ENCODE measurements at places on chromosomes 3 and 15. TPM values are rescaled to one million over a fixed set of nuclear protein-coding genes. Genes with fewer than 3 reads are reported as not detected.

GRCh38 chr15:59689626-59690236, 611 bp upstream of the BNIP2 start:
- peak overlapping the region; percentile 89 for H3K4me3 ChIP-seq
- peaks cover 27% of the 10 kb centered on the region for H3K4me1 ChIP-seq
- no peaks in the 10 kb centered on the region for H3K36me3 ChIP-seq

Gene SPTBN5
- 1.3 TPM for total RNA-seq

DNA sequence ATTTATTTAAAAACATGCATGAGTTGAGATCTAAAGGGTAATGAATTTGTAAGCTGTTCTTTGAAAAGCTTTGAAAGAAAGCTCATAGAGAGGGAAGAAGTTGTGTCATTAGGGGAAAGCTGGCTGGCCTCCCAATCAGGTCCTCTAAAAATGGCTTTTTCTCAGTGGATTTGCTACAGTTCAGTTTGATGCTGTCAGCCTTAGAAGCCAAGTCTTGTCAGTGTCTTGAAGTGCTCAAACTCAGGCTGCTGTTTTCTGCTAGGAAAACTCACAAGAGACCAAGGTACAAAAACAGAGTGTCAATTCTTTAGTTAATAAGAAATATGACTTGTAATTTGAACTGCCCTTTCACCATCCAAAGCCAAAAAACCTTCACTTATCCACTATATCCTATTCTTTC, 243.8 kb downstream of the OTOL1 start:
- no peaks in the 10 kb centered on the region for H3K4me1 ChIP-seq
- no peaks in the 10 kb centered on the region for H3K36me3 ChIP-seq
- no peak overlapping the region for H3K4me3 ChIP-seq
- H3K27ac ChIP-seq = no peak overlapping the region
- no peak for DNase-seq

Gene THRB
- total RNA-seq = 65.6 TPM

Gene KBTBD8
- total RNA-seq = 0.54 TPM

Gene SCG5
- total RNA-seq = 2.4 TPM

Gene DLEC1
- total RNA-seq = 0.35 TPM

GRCh38 chr3:13878281-13879101, 1.4 kb downstream of the WNT7A start:
- H3K4me3 ChIP-seq = peak overlapping the region; percentile 63
- no peaks in the 10 kb centered on the region for H3K36me3 ChIP-seq
- H3K27me3 ChIP-seq = no peaks in the 10 kb centered on the region
- no peak for DNase-seq
- no peak overlapping the region for H3K27ac ChIP-seq

DNA sequence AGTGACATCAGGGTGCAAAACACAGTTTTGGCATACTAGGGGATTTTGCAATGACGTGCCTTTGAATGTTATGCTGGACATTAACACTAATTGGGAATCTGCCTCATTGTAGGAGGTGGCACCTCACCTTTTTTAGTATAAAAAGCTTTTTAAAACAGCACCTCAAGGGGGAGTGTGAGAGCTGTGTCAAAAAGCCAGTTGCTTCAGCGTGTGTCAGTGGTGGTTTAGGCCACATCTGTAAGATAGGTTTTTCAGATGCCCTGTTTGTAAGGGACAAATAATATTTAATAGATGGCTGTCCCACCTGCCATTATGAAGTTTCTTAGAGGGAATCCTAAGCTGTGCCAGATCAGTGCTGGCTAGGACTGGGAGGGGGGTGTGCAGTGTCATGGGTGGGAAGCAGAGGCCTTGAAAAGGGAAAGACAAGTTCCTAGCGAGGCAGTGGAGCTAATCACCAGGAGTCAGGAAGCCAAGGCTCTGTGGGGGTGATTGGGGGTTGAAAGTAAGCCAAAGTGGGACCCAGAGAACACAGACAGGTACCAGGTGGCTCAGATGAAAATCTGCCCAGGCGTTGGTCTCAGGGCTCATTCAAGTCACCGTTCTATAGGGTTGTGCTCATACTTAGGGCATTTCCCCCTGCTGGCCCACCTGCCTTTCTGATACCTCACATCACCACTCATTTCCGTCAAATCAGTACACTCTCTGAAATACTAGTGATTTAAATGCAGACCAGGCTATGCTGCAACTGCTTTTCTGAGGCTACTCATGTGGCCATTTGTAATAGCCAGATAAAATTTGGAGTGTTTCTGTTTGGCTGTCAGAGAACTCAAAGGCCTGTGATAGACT, 120.5 kb downstream of the BBX start:
- no peak overlapping the region for H3K4me3 ChIP-seq
- H3K27ac ChIP-seq = no peak overlapping the region
- no peaks in the 10 kb centered on the region for H3K4me1 ChIP-seq
- no peak for DNase-seq
- H3K36me3 ChIP-seq = no peaks in the 10 kb centered on the region

Gene CISH
- total RNA-seq = 4.1 TPM

Gene SERPINI2
- not detected for total RNA-seq

DNA sequence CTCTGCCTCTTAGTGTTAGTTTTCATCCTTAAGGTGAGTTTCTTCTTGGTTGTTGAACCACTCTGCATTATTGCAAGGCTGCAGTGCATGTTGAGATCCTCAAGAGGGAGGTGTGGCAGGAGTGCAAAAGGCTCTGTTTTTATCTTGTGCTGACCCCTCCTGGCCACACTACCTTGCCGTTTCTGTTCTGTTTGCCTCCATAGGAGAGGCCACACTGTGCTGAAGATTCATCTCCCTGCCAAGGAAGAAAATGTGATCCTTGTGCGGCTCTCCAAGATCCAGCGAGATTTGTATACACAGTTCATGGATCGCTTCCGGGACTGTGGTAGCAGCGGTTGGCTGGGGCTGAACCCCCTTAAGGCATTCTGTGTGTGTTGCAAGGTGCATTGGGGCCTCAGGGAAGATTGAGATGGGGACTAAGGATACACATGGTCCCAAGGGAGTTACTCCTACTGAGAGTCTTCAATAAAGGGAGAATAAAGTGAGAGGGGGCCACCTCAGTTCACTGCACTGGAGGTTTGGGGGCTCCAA, 33.0 kb upstream of the TEX264 start:
- DNase-seq = no peak
- no peaks in the 10 kb centered on the region for H3K4me1 ChIP-seq
- H3K27me3 ChIP-seq = no peaks in the 10 kb centered on the region
- H3K4me3 ChIP-seq = no peak overlapping the region
- no peak overlapping the region for H3K27ac ChIP-seq

DNA sequence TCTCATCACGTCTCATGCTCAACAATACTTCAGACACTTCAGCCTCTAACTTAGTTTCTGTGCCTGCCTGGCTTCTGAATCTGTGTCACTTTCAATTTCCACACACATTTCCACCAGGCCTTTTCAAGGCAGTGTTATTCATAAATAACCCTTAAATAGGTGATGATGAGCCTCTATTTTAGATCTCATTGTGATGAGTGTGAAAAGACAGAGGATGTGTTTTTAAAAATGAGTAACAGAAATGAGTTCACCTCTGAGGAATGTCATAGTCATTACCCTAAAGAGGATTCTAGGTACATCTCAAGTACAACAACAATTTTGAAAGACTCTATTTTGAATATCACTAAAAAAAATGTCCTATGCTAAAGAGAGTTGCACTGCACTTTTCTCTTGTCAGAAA, 64.6 kb downstream of the STAC start:
- no peak overlapping the region for H3K27ac ChIP-seq
- DNase-seq = no peak
- no peaks in the 10 kb centered on the region for H3K36me3 ChIP-seq

Gene ANKUB1
- not detected for total RNA-seq

GRCh38 chr15:73851689-73852088, 21.7 kb upstream of the TBC1D21 start:
- DNase-seq = no peak
- H3K27me3 ChIP-seq = no peaks in the 10 kb centered on the region
- H3K27ac ChIP-seq = no peak overlapping the region
- no peaks in the 10 kb centered on the region for H3K36me3 ChIP-seq

Gene EHHADH
- 3.1 TPM for total RNA-seq

DNA sequence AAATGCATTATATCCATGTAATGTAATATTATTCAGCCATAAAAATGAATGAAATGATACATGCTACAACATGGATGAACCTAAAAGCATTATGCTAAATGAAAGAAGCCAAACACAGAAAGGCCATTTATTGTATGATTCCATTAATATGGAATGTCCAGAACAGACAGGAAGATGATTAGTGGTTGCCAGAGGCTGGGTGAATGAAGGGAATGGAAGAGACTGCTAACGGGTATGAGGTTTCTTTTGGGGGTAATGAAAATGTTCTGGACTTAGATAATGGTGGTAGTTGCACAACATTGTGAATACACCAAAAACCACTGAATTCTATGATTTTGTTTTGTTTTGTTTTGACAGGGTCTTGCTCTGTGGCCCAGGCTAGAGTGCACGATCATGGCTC, 61.6 kb upstream of the MAP4 start:
- no peak for DNase-seq
- H3K4me1 ChIP-seq = peaks cover 34% of the 10 kb centered on the region
- no peak overlapping the region for H3K4me3 ChIP-seq
- no peaks in the 10 kb centered on the region for H3K27me3 ChIP-seq
- no peak overlapping the region for H3K27ac ChIP-seq

Gene TRIM42
- total RNA-seq = not detected

DNA sequence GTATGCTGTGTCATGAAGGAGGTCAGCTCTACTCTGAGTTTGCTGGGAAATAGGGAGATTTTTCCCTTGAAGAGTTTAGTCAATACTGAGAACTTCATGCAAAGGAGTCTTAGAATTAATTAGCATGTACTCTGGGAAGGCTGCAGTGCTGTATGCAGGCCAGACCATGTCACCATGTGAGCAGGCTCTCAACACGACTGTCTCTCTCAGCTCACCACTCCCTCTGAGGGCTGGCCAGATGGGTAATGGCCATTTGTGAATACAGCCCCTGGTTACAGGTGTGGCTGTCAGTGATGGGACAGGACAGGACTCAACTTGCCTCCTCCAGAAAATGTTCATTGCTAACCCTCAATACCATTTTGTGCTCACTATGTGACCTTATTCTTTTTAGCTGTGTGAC, 5.1 kb upstream of the CERS3 start:
- DNase-seq = no peak
- H3K36me3 ChIP-seq = no peaks in the 10 kb centered on the region
- no peaks in the 10 kb centered on the region for H3K4me1 ChIP-seq

GRCh38 chr3:173529062-173529711, 131.6 kb downstream of the NLGN1 start:
- no peak for DNase-seq
- H3K4me3 ChIP-seq = no peak overlapping the region
- no peaks in the 10 kb centered on the region for H3K36me3 ChIP-seq
- H3K27ac ChIP-seq = no peak overlapping the region
- no peaks in the 10 kb centered on the region for H3K27me3 ChIP-seq
- no peaks in the 10 kb centered on the region for H3K4me1 ChIP-seq

DNA sequence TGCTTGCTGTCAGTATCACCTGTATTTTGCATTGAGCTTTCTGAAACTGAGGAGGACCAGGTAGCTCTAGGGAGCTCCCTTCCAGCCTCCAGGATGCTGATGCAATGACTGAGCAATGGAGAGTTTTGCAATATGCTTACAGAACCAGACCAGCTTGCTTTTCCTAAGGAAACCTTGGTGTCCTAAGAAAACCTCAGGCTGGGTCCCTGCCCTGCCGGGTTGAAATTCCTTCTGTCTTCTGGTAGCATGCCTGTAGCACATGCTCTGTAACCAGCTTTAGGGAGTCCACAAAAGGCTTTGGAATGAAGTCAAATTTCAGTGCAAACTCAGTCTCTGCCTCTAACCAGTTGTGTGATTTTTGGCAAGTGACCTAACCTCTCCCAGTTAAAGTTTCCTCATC, 65.8 kb upstream of the GSK3B start:
- H3K27ac ChIP-seq = peak overlapping the region; percentile 43
- no peaks in the 10 kb centered on the region for H3K36me3 ChIP-seq
- peaks cover 7% of the 10 kb centered on the region for H3K4me1 ChIP-seq
- H3K27me3 ChIP-seq = no peaks in the 10 kb centered on the region
- peak; percentile 48 for DNase-seq

GRCh38 chr15:95563634-95564033, 766.9 kb upstream of the NR2F2 start:
- peaks cover 7% of the 10 kb centered on the region for H3K4me1 ChIP-seq
- no peak for DNase-seq
- no peak overlapping the region for H3K4me3 ChIP-seq
- H3K36me3 ChIP-seq = no peaks in the 10 kb centered on the region
- H3K27ac ChIP-seq = no peak overlapping the region

DNA sequence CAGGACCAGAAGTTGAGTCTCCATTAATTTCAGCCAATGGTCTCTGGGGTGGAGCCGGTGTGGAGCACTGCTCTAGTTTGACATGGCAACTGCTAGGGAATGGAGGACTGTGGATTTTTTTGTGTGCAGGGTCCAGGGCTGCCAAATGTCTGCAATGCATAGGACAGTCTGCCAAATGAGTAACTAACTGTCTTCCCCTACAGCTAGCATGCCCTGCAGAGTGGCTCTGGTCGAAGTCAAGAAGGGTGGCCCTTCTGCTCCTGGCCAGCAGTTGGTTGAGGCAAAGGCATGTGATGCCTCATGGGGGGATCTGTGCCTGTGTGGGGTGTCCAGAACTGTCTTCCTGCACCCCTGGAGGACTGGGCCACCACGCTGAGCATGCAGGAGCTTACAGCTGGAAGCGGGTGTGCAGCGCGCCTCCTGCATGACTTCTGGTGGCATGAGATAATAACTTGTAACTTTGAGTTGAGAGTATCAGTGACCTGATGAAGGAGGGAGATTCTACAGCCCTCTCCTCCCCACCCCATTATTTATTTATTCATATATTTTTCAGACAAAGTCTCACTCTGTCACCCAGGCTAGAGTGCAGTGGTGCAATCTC, 4.6 kb downstream of the TPRA1 start:
- no peak for DNase-seq
- peaks cover 20% of the 10 kb centered on the region for H3K4me1 ChIP-seq
- H3K27ac ChIP-seq = no peak overlapping the region
- H3K36me3 ChIP-seq = no peaks in the 10 kb centered on the region
- H3K4me3 ChIP-seq = no peak overlapping the region

GRCh38 chr15:29792426-29793159, 29.7 kb downstream of the TJP1 start:
- no peak for DNase-seq
- no peak overlapping the region for H3K4me3 ChIP-seq
- H3K27me3 ChIP-seq = no peaks in the 10 kb centered on the region
- H3K27ac ChIP-seq = no peak overlapping the region

- H3K27me3 ChIP-seq = no peaks in the 10 kb centered on the region
- no peak for DNase-seq
- no peak overlapping the region for H3K4me3 ChIP-seq
- H3K4me1 ChIP-seq = peaks cover 22% of the 10 kb centered on the region
- no peaks in the 10 kb centered on the region for H3K36me3 ChIP-seq
Measured at GRCh38 chr15:63987796-63988378, 58.4 kb downstream of the DAPK2 start.

GRCh38 chr3:35523838-35524237, 115.5 kb upstream of the ARPP21 start:
- H3K4me1 ChIP-seq = no peaks in the 10 kb centered on the region
- H3K4me3 ChIP-seq = no peak overlapping the region
- H3K36me3 ChIP-seq = no peaks in the 10 kb centered on the region
- H3K27me3 ChIP-seq = no peaks in the 10 kb centered on the region
- no peak overlapping the region for H3K27ac ChIP-seq

GRCh38 chr3:42438758-42439157, 28.3 kb upstream of the LYZL4 start:
- H3K27me3 ChIP-seq = no peaks in the 10 kb centered on the region
- no peaks in the 10 kb centered on the region for H3K4me1 ChIP-seq
- no peak overlapping the region for H3K27ac ChIP-seq

- no peak overlapping the region for H3K27ac ChIP-seq
- H3K36me3 ChIP-seq = no peaks in the 10 kb centered on the region
- no peak overlapping the region for H3K4me3 ChIP-seq
- H3K27me3 ChIP-seq = no peaks in the 10 kb centered on the region
- DNase-seq = no peak
Measured at GRCh38 chr15:38671675-38672254, 107.2 kb upstream of the RASGRP1 start.

GRCh38 chr3:22013641-22014040, 262.6 kb upstream of the ZNF385D start:
- H3K4me1 ChIP-seq = no peaks in the 10 kb centered on the region
- no peak overlapping the region for H3K27ac ChIP-seq
- H3K27me3 ChIP-seq = no peaks in the 10 kb centered on the region
- no peak overlapping the region for H3K4me3 ChIP-seq

Measured in thoracic aorta (tissue), 2 donors.